ENCODE measurements at places on chromosomes 3 and 15.

DNA sequence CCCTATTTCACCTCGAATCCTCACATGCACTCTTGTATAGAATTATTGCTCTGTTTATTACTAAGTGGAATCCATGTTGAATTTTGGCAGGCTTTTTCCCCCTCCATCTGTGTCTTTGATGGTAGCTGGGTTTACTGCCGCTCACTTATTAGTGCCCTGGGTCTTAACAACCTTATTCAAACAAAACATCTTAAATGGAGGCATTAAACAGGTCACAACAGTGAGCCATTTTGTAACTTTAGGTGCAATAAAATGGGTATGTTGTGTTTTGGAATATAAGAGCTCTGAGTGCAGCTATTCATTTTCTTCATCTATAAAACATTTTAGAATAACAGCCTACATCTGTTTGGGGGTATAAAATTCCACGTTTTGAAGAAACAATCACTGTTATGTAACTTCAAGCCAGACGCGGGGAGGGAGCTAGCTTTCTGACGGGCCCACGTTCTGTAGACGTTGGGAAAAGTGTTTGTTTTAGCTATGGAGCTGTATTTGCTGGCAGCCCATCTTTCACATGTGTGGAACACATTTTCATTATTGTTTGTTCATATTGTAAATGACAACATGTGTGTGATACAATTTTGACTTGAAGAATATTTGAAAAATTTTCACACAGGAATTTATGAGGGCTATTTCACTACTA is 122.0 kb downstream of the SLC25A26 start:
- DNase-seq, result no peak

GRCh38 chr3:183038757-183039156 is 58.4 kb upstream of the DCUN1D1 start:
- DNase-seq, result no peak

DNA sequence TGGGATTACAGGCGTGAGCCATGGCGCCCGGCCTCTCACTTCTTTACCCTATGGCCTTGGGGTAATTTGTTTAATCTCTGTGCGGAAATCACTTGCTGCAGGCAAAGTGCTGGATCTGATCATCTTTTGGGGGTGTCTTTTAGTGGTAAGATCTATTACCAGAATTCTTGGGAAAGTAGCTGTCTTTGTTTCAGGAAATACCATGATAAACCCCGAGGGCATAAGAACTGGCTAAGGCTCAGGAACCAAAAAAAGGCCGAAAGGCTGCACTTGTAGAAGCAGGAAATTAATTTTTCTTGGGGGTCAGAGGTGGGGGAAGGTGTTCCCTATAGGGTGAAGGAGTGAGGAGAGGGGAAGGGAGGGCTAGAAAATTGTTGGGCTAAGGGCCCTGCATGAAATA is 22.7 kb upstream of the IGF2BP2 start:
- DNase-seq, result no peak

DNA sequence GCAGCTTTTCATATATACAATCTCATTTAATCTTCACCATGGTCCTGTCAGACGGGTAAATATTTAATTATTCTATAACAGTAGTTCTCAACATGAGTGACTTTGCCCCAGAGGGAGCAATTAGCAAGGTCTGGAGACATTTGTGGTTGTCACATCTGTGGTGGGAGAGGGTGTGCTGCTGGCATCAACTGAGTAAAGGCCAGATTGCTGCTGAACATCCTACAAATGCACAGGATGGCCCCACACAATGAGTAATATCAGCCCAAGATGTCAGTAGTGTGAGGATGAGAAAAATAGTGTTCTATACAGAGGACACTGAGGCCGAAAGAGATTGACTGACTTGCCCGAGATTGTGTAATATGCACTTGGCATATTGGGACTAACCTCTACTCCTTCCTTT is 156.0 kb downstream of the AGBL1 start:
- DNase-seq, result no peak

GRCh38 chr3:12231431-12231830 is 57.4 kb upstream of the PPARG start:
- DNase-seq, result no peak

- DNase-seq, result no peak
Measured at GRCh38 chr15:67161881-67162280, 92.6 kb downstream of the AAGAB start.

- DNase-seq, result no peak
Measured at GRCh38 chr3:71341721-71342120, 241.8 kb downstream of the FOXP1 start.

DNA sequence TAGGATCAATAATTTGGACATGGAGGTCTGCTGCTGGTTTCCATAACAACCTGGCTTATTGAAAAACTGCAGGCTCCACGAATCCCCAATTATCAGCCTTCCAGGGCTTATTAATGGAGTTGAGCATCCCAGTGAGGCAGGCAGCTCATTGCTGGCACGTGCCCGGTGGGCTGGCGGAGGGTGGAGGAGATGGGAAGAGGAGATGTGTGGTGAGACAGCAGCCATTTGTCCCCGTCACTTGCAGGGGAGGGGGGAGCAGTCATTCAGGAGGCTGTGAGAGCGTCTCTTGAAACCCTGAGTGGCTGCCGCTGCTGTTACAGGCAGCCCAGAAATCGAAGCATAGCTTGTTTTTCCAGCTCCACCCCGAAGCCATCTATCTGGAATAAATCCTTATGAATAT is 70.6 kb downstream of the GAP43 start:
- DNase-seq, result no peak

DNA sequence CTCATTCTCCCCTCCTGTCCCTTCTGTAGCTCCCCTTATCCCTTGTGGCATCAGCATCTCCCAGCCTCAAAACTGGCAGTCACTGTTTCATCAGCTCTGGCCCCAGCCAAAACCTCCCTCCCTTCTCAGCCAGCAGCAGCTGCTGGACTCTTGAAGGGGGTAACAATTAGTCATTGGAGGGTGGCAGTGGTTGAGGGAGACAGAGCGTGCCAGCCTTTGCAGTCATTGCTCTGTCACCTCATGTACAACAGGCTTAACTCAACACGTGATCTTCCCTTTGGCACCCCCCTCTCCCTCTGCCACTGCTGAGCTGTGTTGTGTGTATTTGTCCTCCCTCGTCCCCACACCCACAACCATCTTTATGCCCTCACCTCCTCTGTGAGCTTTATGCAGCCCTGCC is 28.2 kb downstream of the RBP2 start:
- no peak for DNase-seq

DNA sequence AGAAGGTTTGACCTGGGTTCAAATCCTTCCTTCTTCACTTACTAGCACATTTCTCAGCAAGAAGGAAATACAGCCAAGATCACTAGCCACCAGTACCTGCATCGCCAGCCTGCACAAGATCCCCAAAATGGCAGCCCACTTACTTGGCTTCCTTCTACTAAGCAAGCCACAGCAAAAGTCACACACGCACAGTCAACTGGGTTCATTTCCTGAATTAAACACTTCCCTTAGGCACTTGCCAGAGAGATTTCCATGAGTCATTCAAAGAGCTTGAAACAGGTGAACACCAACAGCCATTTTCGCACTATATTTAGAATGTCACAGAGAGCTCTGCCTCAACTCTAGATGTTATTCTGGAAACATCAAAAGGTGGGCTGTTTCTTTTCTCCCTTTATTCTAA is 42.6 kb downstream of the MGLL start:
- no peak for DNase-seq

DNA sequence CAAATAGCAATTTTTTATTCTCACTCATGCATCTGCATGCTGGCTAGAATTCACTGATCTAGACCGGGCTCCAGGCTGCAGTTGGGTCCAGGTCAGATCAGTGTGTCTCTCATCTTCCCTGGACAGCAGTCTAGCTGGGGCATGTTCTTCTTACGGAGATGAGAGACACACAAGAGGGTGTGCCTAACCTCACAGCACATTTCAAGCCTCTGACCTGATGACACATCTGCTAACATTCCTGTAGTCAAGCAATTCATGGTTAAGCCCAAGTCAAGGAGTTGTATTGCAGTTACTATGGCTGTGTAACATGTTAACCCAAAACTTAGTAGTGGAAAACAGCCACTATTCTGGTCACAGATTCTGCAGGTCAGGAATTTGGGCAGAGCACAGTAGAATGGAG is 13.1 kb downstream of the BSN start:
- no peak for DNase-seq

DNA sequence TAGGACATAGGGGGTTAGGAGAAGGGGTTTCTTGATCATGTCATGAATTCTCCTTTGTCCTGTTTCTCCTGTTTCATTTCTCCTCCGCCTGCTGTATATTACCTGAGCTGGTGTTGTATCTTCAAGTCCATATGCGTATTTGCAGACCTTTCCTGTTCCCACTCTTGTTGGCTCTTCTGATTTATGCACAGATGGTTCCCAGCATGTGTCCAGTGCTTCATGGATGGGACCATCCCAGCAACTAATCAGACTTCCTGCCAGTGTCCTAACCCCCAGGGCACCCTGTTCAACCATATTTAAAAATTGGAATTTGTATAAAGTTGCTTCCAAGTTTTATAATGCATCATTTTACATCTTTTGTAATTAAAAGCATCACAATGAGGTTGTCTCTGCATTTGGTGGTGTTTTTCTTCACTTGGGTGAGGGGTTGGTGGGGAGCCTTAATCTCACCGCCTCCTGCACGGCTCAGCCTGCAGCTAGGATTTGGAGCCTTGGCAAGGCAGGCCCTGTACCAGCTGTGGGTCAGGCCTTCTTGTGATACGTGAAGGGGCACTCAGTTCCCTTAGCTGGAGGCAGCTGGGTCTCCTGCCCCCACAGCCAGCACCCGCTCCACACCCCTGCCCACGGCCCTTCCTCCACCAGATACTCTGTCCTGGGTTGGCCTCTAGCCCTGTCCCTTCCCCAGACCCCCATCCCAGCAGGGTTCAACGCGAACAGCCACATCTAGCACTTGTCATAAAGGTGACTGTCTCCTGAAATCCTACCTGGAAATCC is 72.0 kb upstream of the BLM start:
- no peak for DNase-seq

GRCh38 chr15:36330598-36330997 is 248.8 kb upstream of the CDIN1 start:
- DNase-seq, result no peak

- DNase-seq, result no peak
Measured at GRCh38 chr3:103195216-103195615, 760.4 kb downstream of the ZPLD1 start.

- DNase-seq, result no peak
Measured at GRCh38 chr3:36244728-36245127, 135.6 kb upstream of the STAC start.

- DNase-seq, result no peak
Measured at GRCh38 chr3:77227567-77227966, 187.7 kb downstream of the ROBO2 start.

- no peak for DNase-seq
Measured at GRCh38 chr3:172142051-172142863, 102.9 kb downstream of the FNDC3B start.

DNA sequence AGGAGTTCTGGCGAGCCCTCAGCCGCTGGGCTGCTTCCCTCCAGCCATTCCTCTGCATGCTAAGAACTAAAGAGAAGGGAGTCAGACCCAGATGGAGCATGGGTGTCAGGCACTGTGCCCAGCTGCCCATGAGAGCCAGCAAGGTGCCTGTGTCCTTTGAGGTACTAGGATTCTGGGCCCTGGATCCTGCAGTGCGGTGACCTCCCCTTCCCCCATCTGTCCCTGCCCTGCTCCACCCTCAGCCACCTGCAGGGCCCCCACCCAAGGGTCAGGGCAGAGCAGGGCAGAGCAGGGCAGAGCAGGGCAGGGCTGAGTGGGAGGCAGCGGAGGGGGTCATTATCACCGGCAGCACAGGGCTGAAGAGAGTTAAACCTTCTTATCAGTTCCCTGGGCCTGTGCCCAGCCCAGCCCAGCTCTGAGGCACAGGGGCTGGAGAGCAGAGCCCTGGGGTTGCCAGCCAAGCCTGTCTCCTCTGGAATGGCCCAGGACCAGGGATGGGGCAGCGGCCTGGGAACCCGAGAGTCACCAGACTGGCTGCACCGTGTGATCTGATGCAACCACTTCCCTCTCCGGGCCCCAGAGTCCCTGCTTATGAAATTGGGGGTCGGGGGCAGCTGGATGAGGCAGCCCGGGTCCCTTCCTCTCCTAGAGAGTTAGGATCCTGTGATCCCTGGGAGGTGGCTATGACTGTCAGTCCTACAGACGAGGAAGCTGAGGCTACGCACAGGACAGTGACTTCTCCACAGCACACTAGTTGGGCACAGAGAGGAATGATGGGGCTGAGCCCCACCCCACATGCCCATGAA is 17.3 kb downstream of the ZDHHC19 start:
- DNase-seq, result no peak

DNA sequence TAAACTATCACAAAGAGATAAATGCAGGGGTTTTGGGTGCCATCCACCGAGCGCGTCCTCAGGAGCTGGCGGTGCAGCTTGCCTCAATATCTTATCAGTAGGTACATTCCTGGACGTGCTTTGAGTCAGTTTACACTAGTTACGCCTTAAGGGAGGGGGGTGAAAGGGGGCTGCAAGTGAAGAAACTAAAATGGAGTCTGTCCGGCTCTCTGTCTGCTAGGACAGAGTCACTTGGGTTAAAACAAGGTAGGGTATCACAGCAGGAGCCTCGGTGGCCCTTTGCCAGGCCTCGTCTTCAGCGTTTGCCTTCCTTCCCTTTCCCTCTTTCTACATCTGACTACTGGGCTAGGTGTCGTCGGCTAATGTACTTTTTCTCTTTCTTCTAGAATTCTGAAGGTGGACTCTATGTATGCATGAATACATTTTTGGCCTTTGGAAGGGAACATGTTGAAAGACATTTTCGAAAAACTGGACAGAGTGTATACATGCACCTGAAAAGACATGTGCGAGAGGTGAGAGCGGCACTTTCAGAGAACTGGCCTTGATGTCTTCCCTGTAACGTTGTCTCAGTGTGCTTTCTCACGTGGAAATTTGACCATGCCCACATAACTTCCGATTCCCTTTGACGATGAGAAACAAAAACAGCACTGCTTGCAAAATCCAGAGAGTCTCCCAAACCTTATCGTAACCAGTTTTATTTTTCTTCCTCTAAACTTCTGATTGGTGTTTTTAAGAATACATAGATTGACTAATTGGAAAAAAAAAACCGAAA is 28.8 kb downstream of the USP13 start:
- no peak for DNase-seq

DNA sequence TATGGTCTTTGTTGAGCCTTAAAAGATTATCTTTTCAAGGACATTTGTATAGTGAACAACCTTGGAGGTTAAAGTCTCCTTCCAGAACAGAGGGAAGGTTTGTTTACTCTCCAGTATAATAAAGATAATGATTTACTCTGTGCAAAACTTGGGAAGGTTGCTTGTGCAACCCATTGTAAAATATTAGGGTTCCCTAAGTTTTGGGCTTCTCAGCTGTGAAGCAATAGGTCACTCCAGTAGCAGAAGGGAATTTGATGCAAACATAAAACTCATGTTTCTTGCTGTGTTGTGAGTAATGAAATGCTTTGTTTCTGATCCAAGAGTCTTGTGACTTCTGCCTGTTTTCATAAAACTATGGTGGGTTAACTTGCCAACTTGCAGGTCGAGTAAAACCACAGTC is 177.5 kb downstream of the SUCNR1 start:
- no peak for DNase-seq
